ENCODE measurements at places on chromosomes 16 and 17. TPM values are rescaled to one million over a fixed set of nuclear protein-coding genes. Genes with fewer than 3 reads are reported as not detected.

Gene CCDC154
- 0.13 TPM for polyA plus RNA-seq

Gene DDX19B
- polyA plus RNA-seq = 23.8 TPM

GRCh38 chr16:3127745-3128144 lies 7.1 kb upstream of the ZNF213 start:
- H3K27ac ChIP-seq = no peak overlapping the region
- H3K4me3 ChIP-seq = no peak overlapping the region
- H3K27me3 ChIP-seq = no peaks in the 10 kb centered on the region
- peaks cover 10% of the 10 kb centered on the region for H3K4me1 ChIP-seq

DNA sequence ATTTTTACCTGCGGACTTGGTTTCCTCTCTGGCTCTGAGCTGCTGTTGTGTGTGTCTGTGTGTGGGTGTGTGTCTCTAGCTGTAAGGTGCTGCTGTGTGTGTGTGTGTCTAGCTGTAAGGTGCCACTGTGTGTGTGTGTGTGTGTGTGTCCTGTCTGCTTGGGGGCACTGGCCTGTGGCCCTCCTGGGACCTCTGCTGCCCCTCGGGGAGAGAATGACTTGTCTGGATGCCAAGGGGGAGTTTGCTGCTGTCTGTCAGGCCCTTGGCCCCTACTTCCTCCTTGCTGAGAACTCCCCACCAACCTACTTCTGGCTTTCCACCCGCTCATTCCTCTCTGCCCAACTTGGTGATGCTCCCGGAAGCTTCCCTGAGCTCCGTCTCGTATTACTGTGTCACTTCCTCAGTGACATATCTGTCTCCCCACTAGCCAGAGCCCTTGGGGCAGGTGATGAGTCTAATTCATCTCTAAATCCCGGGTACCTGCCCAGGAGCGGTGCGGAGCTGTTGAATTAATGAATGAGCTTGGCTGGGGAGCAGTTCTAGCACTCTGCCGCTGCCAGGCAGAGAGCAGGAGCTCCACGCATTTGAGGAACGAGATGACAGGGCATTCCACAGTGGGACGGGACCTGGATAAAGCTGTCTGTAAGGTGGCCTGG lies 3.5 kb upstream of the LASP1NB start:
- H3K27ac ChIP-seq = no peak overlapping the region
- DNase-seq = no peak
- no peak overlapping the region for H3K4me3 ChIP-seq
- peaks cover 9% of the 10 kb centered on the region for H3K36me3 ChIP-seq

DNA sequence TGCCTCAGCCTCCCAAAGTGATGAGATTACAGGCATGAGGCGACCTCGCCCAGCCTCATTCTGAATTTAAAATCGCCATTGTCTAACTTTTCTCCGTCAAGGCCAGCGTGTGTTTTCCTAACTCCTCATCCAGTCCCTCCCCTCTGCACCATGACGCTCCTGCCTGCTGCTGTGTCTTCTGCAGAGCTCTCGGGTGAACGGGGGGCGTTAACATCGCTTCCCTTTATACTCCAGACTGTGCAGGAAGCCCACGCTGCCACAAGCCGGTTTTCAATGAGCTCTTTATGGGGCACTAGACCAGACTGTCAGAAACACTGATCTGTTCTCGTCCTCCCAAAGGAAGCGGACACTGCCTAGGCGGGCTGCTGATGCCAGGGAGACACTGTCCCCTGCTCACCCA lies 13.2 kb downstream of the AANAT start:
- H3K4me3 ChIP-seq = no peak overlapping the region
- DNase-seq = no peak
- H3K27me3 ChIP-seq = no peaks in the 10 kb centered on the region

DNA sequence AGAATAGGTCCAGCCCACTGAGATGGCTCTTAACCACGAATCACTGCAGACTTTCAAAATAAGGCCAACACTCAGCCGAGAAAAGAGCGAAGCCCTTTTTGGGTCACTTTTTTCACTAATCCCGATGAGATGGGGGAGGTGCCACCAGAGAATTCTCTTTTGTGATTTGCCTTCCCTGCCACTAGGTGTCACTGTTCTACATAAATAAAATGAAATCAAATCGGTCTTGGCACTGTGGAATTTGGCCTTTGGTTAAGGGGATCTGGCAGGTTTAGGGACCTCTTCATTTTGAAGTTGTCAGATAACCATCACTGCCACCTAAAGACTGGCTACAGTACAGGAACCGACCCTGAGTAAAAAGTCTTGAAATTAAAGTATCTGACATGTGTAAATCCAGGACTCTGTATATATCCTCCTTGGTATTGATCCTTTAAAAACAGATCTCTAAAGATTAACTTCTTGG lies 147.0 kb downstream of the HS3ST4 start:
- no peak overlapping the region for H3K4me3 ChIP-seq
- no peaks in the 10 kb centered on the region for H3K27me3 ChIP-seq
- H3K4me1 ChIP-seq = no peaks in the 10 kb centered on the region
- no peak overlapping the region for H3K27ac ChIP-seq

DNA sequence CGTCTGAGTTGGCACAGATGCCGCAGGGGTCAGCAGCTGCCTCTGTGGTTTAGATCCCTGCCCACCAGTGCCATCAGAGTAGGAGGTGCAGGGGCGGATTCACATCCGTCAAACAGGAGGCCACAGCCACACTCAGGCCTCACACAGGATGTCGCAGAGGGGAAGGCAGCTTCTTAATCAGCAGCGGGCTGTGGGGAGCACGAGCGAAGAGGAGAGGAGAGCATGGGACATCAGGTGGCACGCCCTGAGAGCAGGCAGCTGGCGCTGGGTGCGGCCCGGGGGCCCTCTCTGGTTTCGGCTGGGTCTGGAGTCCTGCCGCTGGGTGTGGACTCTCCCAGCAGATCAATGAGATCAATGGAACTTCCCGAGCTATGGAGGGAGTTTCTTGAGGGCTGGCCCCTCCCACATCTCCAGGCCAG lies 9.6 kb downstream of the LLGL2 start:
- no peak overlapping the region for H3K4me3 ChIP-seq
- DNase-seq = no peak
- H3K36me3 ChIP-seq = no peaks in the 10 kb centered on the region

DNA sequence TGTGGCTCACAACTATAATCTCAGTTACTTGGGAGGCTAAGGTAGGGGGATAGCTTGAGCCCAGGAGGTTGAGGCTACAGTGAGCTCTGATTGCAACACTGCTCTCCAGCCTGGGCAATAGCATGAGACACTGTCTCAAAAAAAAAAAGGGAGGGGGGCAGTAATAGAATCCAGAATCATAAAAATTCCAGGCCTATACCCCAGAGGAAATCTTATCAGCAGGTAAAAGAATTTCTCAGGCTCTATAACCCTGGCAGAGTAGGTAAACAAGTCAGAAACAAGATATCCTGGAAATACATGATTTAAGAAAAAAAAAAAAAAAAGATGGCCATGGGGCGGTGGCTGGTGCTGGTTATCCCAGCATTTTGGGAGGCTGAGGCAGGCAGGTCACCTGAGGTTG lies 12.9 kb downstream of the SPAG9 start:
- DNase-seq = no peak
- H3K4me3 ChIP-seq = no peak overlapping the region
- H3K36me3 ChIP-seq = no peaks in the 10 kb centered on the region
- H3K4me1 ChIP-seq = no peaks in the 10 kb centered on the region
- H3K27ac ChIP-seq = no peak overlapping the region
- H3K27me3 ChIP-seq = no peaks in the 10 kb centered on the region
